ENCODE measurements at places on chromosomes 11 and 22.
A peak's percentile ranks its signal among the peaks of the same experiment; 100 is the strongest.

DNA sequence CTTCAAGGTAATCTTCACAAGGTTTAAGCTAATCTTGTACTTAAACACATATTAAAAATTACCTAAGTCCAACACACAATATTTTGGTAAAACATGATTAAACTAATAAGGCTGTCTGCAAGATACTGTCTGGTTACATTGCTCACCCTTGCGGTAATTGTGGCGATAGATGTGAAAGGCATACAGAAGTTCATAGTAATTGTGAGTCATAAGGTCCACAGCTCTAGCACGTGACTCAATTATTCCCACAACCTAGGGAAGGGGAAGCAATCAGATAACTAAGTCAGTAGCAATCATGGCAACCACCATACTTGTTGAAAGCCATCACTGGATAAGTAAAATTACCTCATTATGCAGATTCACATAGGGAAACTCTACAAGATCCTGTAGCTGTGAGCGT is 30.5 kb upstream of the FNBP4 start:
- DNase-seq, result no peak

DNA sequence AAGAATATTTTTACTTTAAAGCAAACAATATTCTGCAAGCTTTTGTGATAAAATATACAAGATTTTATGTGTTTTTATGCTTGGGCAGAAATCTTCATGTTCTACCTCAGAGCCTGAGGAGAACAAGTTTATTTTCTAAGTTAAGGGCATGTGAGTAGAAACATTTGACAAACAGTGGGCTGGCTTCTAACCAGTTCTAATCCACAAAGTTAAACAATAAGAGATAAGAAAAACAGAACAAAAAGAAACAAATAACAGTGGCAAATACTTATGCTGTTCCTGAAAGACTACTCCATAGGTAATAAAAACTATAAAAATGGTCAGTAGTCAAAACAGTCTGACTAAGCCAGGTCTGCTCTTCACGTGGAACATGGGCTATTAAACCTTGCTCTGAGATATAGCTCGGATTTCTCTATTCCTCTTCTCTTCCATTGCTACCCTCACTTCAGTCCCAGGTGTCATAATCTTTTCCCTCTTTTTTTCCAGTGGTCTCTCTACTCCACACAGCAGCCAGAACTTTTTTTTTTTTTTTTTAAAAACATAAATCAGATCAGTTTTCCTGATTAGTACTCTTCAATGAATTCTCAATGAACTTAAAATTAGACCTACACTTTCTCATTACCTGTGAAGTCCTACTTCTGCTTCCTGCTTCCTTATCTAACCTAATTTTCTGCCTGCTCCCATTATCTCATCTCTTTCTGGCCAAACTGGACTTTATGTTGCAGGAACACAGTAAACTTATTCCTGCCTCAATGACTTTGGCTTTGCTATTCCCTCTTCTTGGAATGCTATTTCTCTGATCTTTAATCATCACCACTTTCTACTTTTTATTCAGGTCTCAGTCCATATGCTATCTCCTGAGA is 671.1 kb upstream of the CCDC90B start:
- no peak for DNase-seq

DNA sequence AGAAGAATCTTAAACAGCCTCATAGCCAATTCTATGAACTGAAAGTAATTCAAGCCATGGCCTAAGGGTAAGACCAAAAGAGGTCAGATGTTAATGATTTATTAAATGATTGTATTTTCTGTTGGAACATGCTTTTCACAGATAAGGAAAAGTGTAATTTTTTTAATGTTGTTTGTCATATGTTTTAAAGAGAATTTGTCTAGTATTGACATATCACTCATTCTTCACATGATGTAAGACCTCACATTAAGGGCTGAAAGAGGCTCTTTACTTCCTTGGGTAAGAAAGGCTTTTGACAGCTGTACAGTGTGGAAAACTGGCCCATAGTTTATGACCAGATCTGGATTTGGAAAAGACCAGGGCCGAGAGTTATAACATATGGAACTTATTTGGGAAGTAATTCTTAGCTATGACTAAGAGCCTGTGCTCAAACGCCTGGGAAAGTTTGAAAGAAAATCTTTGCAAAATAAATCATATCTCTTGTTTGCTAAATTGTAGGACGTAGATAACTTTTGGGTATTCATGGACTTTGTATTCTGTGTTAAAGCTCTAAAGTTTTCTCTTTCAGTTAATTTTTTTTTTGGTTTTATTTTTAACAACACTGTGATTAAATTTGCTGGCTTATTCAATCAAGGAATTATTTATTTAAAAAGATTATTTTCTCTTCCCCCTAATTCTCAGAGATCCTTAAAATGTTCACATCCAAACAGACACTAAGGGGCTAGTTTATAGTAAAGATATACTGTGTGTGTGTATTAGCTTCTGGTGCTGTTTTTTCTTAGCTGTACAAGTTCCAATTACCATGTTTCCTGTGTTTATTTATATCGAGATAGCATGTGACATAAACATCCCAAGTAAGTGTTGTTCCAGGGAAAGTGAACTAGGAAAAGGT is 162.2 kb downstream of the ARHGAP42 start:
- DNase-seq, result no peak

GRCh38 chr22:24059121-24059520 is 48.0 kb downstream of the CABIN1 start:
- DNase-seq, result no peak

GRCh38 chr11:8355416-8355742 is 91.7 kb upstream of the LMO1 start:
- DNase-seq, result no peak

DNA sequence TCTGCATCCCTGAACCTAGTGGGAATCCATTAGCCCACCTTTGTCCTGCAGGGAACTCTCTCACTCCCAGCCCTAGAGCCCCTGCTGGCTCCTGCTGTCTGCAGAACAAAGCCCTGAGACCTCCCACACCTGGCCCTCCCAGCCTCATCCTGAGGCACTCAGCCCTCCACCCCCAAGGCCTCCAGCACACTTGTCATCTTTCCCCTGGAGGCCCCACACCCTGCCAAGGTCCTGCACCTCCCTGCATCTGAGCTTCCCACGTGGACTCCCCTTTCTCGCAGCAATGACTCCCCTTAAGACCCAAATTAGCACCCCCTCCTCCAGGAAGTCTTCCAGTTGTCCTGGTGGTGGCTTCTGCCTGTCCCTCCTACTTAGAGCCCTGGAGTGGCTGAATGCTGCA is 42.3 kb upstream of the LINC01488 start:
- no peak for DNase-seq

- no peak for DNase-seq
Measured at GRCh38 chr11:90392692-90393091, 169.8 kb upstream of the CHORDC1 start.

DNA sequence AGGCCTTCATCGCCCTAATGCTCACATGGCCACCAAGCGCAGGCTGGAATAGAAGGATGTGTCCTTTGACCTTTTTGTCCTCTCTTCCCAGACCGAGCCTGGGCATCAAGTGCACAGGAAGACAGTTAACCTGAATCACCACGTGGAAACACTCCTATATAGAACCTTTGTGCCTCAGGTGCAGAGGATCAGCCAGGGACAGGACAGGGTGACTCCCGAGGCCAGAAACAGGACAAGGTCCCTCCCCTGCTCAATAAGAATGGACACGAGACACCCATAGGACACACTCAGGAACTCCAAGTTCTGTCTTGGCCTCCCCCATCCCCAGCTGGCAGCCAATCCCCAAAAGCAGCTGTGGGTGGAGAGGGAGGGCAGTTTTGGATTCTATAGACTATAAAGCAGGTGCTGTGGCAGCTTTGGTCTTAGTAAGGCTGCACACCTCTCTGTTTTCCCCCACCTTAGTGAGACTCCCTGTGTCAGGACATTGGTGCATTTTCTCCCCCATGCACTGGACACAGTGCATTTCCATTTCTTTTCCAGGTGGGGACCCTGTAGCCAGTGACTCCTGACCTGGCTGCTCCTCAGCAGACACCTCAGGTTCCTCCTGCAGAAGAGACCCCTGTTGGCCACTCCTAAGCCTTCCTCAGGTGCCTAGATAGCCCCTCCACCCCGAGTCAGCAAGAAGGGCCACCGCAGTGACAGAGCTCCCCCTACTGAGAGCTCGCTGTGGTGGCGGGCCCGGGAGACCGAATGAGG is 43.6 kb upstream of the POU2AF1 start:
- peak; percentile 66 for DNase-seq

GRCh38 chr22:36564422-36565158 is 35.6 kb upstream of the EIF3D start:
- no peak for DNase-seq

DNA sequence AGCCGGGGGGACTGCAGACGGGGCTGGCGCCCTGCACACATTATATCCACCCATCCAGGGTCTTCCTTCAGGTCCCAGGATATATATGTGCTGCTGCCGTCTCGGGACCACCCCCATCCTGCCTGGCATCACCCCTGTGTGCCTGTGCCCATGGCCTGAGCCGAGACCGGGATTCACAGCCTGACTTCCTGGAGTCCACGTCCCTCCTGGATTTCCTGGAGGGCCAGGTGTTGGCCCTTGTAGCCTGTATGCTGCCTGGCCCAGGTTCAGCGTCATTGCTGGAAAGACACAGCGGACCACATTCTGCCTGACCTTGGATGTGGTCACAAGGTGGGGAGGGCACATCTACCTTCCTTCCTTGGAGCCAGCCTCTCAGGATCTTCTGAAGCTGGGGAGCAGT is 551.1 kb downstream of the BRD1 start:
- DNase-seq, result no peak

Measured in Right ventricle myocardium superior (tissue), 1 donor.